AG09319 (cell line): ENCODE measurements at places on chromosomes 1 and 21.

- DNase-seq = no peak
These were observed 299.3 kb downstream of the TBX15 start for GRCh38 chr1:118688891-118689290.

DNA sequence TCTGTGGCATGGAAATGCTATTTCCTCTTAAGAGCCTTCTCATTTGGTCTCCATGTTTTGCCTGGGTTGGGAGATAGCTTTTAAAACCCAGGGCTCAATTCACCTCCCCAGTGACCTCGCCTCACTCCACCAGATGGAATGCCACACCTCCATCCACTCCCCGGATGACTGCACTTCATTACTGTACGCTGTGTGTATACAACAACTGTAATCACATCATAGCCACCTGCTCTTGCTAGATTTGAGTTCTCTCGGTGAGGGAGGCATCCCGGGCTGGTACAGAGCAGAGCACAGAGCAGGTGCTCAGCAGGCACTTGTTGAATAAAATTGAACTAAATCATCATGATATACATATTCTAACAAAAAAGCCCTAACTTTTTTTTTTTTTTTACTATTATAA, 26.0 kb downstream of the SDE2 start:
- no peak for DNase-seq

- no peak for DNase-seq
These were observed 271.3 kb downstream of the DNM3 start for GRCh38 chr1:172112576-172112975.

DNA sequence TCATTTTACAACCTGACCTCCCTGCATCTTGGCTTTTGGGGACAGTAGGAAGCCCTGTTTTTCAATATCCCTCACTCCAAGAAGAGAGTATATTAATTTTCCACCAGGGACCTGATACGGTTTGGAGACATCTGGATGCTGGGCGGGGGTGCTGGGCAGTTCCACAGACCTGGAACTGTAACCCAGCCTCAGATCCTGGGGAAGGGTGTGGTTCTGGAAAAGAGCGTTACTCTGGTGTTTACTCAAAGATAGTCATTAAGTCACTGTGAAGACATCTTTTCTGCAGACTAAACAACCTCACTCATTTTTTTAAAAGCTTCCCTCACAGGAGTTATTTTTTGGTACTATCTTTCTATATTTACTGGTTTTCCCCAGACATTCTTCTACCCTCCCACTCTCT, 189.8 kb downstream of the CLIC6 start:
- no peak for DNase-seq

- no peak for DNase-seq
These were observed 87.6 kb downstream of the GLIS1 start for GRCh38 chr1:53651356-53651755.

- no peak for DNase-seq
These were observed 24.8 kb upstream of the SLC22A15 start for GRCh38 chr1:115951560-115951959.

- DNase-seq = peak; percentile 64
These were observed 23.2 kb upstream of the LSM10 start for GRCh38 chr1:36420836-36421317.

- DNase-seq = no peak
These were observed 12.4 kb downstream of the EPHB2 start for GRCh38 chr1:22722901-22723550.
